Stimulated activated CD4-positive, alpha-beta T cell treated with anti-CD3 and anti-CD28 coated beads, Interleukin-15, amount 100 ng/mL, for 48 hours (primary cell): ENCODE measurements at places on chromosomes 7 and 10.
A peak's percentile ranks its signal among the peaks of the same experiment; 100 is the strongest.

DNA sequence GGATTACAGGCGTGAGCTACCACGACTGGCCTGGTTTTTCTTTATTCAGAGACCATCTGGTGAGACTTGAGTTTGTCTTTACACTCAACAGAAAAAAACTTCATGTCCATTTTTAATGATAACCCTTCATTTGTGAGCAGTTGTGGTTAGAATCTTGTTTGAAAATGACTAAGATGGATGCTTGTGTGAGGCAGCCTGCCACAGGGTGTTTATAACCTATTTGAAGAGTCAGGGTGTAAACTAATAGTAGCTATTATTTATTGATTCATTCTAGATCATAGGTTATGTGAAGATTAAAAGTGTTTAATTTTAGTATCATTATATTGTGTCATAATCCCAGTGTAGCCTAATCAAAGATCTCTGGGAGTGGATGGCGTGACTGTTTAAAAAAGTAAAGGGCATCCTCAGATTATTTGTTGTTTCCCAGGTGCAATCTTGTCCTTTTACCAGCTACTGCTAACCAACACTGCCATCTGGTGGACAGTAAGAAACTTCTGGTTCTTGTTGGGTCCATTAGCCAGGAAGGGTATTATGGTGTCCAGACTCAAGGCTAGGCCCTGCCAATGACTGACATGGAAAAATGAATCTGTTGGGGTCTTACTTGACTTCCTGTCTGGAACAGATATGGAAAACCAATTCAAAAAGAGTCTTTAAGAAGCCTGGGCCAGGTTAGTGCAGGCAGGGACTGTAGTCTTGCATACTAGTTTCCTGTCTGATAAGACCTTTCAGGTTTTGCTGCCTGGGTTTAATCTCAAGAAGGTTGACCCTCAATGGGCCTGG lies 24.9 kb downstream of the NRBF2 start:
- peak; percentile 33 for DNase-seq

DNA sequence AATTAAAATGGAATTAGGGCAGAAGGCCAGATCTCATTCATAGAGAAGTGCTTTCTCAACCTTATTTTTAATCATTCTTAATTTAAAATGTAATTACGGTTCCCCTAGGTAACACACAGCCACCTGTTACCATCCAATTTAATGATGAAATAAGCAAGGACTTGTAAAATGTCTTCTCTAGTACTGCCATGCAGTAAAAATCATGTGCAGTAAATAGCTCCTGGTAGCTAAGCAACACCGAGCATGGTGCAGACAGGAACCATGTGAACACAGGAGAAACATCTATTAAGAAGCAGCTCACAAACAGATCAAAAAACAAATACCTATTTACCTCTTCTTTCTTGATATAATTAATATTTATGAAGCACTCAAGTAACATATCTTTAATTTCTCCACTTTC lies 15.1 kb downstream of the NCAPG2 start:
- DNase-seq, result no peak

DNA sequence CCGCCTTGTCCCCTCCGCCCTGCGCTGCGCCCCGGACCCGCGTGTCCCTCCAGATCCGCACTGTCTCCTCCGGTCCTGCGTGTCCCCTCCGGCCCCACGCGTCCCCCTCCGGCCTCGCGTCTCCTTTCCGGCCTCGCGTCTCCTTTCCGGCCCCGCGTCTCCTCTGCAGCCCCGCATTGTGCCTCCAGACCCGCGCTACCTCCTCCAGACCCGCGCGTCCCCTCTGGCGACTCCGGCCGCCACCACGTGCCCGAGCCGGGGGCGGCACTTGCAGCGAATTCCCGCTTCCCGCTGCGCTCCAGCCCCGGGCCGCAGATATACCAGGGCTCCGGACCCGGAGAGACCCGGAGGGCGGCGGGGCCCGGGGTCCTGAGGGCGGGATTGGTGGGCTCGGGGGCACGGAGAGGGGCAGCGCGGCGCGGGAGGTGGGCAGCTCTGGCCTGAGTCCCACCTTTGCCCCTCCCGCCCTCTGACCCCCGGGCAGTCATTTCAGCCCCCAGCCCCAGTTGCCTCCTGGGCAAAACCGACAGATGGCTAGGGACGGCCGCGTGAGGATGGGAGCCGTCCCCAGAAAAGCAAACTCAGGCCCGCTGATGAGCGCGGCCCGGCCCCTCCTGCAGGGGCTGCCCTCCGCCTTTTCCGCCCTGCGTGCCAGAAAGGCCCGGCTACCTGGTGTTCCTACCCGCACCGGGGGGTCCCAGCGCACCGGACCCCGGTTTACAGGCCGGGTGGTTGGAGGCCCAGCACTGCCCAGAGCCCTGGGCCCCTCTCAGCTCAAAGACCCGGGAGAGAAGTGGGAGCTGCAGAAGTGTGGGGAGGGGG lies 56.5 kb downstream of the RBM17 start:
- DNase-seq, result no peak

GRCh38 chr10:71302874-71303568 lies 16.0 kb upstream of the SLC29A3 start:
- DNase-seq, result no peak

GRCh38 chr7:28729281-28729680 lies 228.8 kb downstream of the TRIL start:
- no peak for DNase-seq

DNA sequence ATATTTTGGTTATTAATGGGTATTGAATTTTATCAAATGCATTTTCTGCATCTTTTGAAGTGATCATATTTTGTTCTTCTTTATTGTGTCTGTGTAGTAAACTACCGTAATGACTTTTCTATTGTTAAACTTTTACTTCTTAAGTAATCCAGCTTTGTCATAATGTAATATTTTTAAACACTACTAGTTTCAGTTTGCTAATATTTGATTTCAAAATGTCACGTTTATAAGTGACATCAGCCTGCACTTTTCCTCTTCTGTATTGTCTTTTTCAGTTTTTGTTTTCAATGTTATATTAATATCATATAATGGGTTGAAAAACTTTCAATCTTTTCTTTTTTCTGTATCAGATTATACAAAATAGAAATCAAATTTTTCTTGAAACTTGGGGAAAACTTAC lies 71.6 kb upstream of the ANKRD1 start:
- no peak for DNase-seq

- no peak for DNase-seq
Measured at GRCh38 chr7:50962962-50963374, 180.3 kb upstream of the GRB10 start.

GRCh38 chr7:988426-988911 lies 5.5 kb downstream of the CYP2W1 start:
- DNase-seq, result no peak

DNA sequence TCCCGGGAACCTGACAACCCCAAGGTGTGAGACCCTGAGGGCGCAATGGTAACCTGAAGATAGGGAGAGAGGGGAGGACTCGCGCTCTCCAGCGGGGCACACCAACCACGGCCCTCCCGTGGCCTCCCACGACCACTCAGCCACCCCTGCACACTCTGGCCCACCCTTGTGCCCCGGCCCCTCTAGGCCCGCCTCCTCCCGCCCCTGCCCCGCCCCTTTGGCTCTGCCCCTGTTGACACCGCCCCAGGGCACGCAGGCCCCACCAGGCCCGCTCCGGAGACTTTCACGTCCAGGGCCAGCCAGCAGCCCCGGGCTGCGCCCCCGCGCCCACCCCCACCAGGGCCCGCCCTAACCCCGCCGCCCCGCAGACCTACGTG lies 10.9 kb downstream of the ATG9B start:
- DNase-seq, result no peak

- DNase-seq, result peak; percentile 60
Measured at GRCh38 chr7:603152-603951, 83.7 kb upstream of the PDGFA start.

DNA sequence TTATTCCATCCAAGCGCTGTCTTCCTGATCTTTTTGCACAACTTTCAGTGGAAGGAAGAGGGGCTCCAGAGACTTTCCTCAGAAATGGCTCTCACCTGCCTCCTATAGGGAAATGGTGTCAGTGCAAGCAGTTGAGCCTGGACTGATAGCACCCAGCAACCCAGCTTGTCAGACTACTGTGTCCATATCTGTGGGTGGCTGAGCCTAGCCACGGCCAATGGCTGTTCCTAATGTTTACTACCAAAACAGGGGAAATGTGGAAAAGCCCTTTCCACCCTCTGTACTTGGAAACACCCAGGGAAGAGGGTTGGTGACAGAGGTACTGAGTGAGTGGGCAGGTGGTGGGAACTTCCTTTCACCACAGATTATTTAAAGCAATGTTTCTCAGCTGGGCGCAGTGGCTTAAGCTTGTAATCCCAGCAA lies 4.3 kb upstream of the YKT6 start:
- DNase-seq, result peak; percentile 13

DNA sequence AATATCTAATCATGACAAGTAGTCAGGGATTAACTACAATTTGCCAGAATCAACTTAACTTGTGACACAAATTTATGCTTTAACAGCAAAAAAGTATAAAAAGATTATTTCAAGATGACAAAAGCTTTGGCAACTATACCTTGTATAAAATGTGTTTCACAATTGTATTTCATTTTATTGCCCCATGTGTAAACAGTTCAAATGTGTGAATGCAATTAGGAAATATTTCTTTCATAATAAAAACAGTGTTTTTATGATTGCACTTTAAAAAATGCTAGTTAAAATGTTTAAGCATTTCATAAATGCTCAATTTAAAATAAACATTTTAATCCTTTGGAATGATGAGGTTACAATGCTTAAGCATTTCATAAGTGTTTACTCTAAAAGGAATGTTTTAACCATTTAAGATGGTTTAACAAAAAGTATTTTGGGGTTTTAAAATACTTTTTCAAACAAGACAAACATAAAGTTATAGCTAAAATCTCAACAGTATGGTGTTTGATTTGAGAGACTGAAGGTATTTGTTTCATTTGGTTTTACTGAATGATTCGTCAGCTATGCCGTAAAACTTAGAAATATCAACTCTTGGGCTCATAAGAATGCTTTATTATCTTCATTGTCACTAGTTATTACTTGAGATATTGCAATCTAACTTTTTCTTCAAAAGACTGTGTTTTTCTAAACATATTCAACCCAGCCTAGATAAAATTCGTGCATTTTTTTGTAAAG lies 50.1 kb downstream of the SFTPD start:
- DNase-seq, result no peak

- DNase-seq, result no peak
Measured at GRCh38 chr7:4245866-4246470, 436.1 kb upstream of the FOXK1 start.

DNA sequence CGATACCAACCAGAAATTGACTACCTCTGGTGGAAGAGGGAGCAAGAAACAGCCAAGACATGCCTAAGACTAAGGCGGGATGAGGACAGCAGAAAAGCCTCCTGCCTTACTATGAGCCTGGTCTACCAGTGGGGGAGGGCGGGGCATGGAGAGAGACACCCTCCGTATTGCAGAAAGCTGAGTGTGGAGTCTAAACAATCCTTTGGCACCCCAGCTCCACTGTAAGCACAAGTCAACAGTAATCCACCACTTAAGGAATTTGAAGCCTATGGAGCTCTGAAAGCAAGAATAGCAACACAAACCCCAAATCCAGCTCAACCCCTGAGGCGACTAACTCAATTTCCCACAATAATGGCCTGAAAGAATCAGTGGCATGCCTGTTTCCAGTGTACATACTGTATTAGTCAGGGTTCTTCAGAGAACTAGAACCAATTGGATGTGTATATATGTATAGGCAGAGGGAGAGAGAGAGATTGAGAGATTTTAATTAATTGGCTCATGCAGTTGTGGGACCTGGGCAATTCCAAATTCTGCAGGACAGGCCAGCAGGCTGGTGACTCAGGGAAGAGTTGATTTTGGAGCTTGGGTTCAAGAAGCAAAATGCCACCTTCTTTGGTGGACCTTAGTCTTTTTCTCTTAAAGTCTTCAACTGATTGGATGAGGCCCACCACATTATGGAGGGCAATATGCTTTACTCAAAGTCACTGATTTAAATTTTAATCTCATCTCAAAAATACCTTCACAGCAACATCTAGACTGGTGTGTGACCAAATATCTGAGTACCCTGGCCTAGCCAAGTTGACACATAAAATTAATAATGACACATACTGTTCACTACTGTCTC lies 13.5 kb downstream of the PPIF start:
- no peak for DNase-seq

DNA sequence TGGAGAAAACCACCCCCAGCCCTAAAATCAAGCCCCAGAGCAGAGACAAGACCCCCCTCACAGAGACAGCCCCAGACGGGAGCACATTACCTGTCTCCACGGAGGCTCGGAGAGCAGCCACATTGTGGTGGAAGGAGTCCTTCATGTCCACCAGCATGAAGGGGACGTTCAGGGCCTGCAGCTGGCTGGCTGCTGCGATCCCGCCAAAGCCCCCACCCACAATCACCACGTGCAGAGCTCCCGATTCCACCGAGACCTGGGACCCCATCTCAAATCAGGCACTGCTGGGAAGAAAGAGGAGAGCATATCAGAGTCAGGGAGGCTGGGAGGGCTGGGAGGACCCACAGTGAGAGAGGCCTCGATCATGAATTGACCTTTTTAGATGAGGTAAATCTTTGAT lies 8.8 kb downstream of the AIFM2 start:
- DNase-seq, result no peak

DNA sequence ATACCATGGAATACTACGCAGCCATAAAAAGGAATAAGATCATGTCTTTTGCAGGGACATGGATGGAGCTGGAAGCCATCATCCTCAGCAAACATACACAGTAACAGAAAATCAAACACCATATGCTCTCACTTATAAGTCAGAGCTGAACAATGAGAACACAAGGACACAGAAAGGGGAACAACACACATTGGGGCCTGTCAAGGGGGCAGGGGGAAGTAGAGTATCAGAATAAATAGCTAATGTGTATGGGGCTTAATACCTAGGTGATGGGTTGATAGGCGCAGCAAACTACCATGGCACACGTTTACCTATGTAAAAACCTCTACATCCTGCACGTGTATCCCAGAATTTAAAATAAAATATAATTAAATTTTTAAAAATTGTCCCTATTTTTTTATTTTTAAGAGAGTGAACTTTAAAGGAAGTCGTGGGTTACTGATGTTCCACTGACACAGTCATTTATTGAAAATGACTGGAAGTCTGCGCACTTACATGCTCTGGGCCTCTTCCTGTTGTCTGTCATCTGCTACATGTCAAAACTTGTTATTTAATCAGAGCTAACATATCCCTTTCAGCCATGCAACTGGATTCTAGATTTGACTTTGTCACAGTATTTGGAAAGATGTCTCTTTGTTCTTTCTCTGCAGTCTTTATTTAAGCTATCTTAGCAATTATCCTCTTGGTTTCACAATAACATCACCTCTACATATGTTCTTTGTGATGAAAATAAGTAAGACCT lies 73.7 kb upstream of the ABCB5 start:
- no peak for DNase-seq

DNA sequence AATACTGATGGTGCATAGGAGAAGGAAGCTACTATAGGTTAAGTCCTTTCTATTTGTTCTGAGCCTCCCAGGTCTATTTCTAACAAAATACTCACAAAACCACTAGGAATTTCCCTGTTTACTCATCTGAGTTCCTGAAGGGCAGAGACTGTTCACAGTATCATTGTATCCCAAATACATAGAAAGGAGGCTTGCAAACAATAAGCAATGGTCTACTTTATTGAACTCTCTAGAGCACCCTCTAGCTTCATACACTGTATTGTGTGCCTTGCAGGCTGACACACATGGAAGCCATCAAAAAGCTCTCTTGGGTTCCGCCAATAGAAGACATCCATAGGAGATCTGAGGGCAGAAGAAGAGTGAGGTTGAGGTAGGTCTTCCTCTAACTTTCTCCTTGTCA lies 826.1 kb downstream of the GRM8 start:
- no peak for DNase-seq
